ENCODE measurements at places on chromosomes 5 and 9. TPM values are rescaled to one million over a fixed set of nuclear protein-coding genes. Genes with fewer than 3 reads are reported as not detected.
A peak's percentile ranks its signal among the peaks of the same experiment; 100 is the strongest.

- no peak for DNase-seq
Observed at GRCh38 chr5:115947260-115947659, 15.0 kb upstream of the LVRN start.

GRCh38 chr9:91900055-91900796 lies 49.8 kb downstream of the ROR2 start:
- no peak for DNase-seq

- no peak for DNase-seq
Observed at GRCh38 chr9:110047232-110047954, 160.6 kb downstream of the C9orf152 start.

IL9 gene
- total RNA-seq, result not detected

PIP5K1B gene
- 0.21 TPM for total RNA-seq

DNA sequence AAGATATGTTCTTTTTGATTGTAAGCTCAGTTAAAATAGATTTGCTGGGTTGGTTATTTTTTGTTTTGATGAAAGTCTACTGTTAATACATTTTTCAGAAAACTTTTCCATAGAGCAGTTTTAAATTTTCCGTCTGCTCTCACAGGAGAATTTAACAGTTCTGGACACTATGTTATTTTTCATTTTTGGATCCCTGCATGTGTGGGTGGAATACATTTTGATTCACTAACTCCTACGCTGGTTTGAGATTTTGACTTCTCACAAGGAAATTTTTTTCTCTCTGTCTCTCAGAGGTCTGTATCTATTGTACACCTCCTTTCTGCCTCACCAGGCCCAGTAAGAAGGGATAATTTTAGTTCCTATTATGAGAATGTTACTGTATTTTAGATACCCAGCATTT lies 502.4 kb downstream of the CDH10 start:
- no peak for DNase-seq

- no peak for DNase-seq
Observed at GRCh38 chr5:122141751-122142150, 12.4 kb downstream of the ZNF474 start.

DNA sequence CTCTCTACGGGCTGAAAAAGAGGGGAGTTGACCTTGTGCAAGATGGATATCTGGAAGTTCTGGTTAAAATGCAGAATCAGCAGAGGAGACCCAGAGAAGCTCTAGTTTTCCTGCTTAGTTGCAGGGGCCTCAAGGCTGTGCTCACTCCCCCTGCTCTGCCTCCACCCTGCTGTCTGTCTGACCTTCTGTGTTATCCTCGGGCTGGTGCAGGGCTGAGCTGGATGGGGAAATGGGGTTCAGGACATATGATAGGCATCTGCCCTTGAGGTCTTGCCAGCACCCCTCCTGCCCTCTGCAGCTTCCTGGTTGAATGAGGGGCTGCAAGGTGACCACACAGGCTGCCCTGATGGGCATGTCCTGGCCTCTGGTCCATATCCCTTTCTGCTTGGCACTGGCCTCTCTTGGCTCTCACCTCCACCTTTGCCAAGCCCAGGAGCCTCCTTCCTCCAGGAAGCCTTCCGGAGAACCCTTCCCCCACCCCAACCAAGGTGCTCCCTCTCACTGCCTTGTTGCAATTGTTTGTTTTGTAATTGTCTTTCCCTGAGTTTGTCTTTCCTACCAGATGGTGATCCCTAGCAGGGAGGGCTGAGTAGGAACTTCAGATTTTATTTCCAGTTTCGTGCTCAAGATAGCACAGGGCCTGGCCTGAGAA lies 1.3 kb downstream of the TMEM268 start:
- DNase-seq, result no peak

TMEM215 gene
- total RNA-seq, result not detected

DNA sequence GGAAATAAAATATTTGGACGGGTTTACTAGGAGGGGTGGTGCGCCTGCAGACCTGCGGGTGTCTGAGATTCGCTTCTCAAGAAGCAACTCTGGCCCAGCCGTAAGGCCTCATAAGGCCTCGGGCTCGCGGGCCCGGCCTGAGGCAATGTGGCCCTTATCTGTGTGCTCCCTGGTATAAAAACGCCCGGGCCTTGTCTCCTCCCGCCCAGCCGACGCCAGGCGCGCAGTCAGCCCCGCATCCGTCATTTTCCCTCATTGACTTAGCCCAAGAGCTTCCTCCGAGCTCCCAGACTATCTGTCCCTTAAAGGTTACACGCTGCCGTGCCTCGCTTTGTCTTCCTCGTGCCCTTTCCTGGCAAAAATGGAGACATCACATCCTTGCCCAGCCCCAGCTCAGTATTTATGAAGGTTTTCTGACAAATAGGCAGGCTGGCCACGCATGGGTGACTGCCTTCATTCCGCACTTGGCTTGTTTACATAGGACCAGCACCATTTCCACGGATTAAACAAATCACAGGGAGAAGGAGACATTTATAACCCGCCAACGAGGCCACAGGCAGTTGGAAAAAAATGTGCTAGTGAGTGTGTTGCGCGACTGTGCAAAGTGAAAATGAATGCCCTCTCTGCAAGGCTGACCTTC lies 74.5 kb upstream of the TBCA start:
- DNase-seq, result no peak

MLANA gene
- 0.70 TPM for total RNA-seq

- no peak for DNase-seq
Observed at GRCh38 chr5:165282491-165282890, 1777.1 kb downstream of the MAT2B start.

PCA3 gene
- not detected for total RNA-seq

DNA sequence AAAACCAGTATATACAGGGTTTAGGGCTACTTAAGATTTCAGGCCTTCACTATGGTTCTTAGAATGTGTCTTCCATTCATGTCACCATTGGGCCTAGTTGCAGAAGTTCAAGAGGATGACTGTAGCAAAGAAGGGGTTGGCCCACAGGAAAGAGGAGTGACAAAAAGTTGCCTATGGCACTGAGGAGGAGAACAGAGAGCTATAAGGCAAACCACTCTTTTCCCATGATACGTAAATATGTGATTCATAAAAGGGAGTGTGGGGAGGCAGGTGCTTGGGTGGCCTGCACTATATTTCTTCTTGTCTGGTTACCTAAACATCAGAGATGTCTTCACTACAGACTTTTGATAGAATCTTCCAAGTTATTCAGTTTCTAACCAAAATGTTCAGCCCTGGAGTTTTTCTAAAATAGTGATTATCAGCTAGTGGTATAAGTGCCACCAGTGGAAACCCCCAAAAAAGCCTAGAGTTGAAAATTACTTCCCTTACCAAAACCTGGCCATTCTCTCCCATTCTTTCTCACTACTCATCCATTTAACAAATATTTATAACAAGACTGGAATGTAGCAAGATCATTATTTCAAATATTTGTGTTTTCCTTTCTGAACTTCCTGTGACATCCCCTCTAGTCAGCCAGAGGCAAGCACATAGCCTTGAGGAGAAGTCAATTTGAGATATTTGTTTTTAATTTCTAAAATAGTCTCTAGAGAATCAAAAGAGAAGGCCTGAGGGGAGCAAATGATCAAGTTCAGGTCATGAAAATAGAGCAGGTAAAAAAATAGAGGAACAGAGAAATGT lies 367.4 kb downstream of the EFNA5 start:
- DNase-seq, result no peak

- no peak for DNase-seq
Observed at GRCh38 chr5:72448368-72448767, 58.8 kb downstream of the ZNF366 start.

DNA sequence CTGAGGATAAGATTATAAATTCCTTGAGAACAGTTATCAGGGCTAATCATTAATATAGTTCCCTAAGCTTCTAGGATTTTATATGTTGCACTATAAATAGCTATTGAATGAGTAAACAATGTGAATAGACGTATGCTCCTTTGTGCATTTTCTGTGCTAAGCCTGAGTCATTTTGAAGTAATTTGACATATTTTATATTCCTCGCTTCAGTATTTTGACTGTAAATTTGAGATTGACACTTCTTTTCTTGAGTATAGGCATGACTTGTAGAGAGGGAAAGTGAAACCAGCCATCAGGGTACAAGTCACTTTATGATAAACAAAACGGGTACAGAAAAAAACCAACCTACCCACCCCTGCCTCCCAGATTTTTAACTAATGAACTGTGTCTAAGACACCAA lies 367.7 kb upstream of the PRR16 start:
- peak; percentile 7 for DNase-seq

- no peak for DNase-seq
Observed at GRCh38 chr5:141585594-141585993, 33.2 kb downstream of the DIAPH1 start.

ALG2 gene
- 28.3 TPM for total RNA-seq

SLC36A3 gene
- total RNA-seq, result not detected
